Fibroblast of gingiva (primary cell): ENCODE measurements at places on chromosomes 1 and 21.

- DNase-seq: no peak
Measured at GRCh38 chr1:107297681-107298080, 156.8 kb downstream of the NTNG1 start.

DNA sequence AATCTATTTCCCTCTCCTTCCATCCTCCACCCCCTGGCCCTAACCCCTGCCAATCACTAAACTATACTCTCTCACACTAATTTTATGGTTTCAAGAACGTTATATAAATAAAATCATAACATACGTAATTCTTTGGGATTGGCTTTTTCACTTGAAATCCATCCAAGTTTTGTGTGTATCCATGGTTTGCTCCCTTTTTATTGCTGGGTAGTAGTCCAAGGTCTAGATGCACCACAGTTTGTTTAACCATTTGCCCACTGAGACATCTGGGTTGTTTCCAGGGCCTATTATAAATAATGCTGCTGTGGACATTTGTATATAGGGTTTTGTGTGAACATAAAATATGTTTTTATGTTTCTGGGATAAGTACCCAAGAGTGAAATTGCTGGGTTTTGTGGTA lies 61.4 kb downstream of the TEX35 start:
- DNase-seq: no peak

DNA sequence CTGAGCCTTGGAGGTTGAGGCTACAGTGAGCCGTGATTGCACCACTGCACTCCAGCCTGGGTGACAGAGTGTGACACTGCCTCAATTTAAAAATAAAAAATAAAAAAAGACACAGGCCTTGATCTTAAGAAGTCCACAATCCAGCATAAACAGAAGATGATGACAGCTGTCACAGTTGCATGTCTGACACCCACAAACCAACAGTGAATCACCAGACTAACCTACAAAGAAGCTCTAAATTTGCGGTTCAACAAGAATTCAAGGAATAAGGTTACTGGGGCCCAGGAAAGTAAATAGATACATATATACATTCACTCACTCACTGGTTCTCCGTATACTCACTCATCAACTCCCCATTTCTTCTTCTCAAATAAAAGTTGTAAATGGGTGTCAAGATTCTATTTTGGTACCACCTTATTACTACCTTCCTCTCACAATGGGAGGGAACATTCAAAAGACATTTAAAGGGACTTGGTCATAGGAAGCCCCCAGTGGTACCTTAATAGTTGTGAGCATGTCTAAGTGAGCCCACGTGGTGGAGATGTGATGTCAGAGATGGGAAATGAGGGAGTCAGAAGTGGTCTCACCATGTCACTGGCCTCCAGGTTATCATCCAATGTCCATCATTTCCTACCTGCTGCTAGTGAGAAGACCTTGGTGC lies 66.9 kb upstream of the PRDX6 start:
- no peak for DNase-seq

DNA sequence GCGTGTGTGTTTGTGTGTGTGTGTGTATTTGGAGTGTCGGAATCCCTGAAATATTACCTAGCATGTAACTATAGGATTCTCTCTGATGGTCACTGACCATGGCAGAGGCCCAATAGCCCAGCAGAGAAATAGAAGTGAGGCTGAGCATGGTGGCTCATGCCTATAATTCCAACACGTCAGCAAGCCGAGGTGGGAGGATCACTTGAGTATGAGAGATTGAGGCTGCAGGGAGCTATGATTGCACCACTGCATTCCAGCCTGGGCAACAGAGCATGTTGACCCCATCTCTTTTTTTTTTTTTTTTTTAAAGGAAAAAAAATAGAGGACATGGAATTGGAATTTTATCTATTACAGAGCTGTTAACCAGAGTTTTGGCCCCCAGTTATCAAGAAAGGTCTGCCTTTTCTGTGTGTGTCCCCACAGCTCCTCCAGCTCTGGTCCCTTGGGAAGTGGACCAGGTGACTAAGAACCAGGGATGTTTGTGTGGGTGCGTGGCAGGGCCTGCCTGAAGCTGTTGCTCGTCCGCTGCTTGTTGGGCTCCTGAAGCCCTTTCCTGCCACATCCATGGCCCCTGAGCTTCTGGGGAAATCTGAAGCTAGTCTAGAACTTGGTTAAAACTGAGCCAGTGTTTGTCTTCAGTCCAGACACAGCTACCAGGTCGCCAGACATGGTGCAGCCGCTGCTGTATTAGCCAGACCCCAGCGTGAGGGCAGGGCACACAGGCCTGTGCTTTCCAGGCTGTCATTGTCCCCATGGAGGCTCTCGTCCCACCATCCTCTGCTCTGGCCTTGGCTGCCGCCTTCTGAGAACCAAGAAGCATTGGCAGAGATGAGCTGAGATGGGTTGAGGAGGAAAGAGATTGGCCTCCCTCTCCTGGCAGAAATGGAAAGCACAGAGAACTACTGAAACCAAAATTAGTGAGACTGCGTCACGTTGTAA lies 25.5 kb downstream of the CAPN9 start:
- peak; percentile 65 for DNase-seq

- no peak for DNase-seq
Measured at GRCh38 chr1:25703671-25704266, 87.2 kb downstream of the MAN1C1 start.

DNA sequence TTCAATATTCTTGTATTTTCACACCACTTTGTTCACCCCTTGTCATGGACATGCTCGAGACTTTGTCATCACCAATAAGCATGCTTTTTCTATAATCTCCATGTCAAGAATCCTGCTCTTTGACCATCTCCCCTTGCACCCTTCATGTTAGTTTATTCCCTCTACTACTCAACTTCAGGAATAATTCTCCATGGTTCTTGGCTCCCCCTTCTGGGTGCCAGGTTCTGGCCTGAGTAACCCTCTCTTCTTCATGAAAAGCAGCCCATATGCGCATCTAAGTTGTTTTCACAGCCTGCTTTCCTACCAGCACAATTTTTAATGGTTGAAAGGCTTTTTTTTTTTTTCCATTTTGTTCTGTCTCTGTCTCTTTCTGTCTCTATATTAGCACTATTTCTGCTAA lies 160.7 kb downstream of the LEPR start:
- DNase-seq: peak; percentile 5

- DNase-seq: no peak
Measured at GRCh38 chr1:32892368-32893197, 6.3 kb downstream of the HPCA start.

DNA sequence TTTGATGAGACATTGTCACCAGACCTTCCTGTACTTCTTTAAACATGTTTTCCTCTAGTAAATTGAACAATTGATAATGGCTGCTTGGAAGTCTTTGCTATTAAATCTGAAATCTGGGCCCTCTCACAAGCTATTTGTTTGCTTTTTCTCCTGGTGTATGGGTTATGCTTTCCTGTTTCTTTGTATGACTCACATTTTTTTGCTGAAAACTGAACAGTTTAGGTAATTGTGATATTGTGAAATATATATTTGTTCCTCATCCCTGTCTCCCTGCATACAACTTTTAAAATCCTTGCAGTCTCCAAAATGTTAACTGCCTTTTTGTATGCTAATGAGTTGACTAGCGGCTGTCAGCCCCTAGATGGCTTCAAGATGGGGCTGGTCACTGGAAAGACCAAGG lies 61.6 kb downstream of the MAP3K21 start:
- no peak for DNase-seq
